GOT3 (cell line): ENCODE measurements at places on chromosomes 5 and 9.

GRCh38 chr9:90455316-90455715 lies 187.3 kb downstream of the DIRAS2 start:
- no peak for DNase-seq

DNA sequence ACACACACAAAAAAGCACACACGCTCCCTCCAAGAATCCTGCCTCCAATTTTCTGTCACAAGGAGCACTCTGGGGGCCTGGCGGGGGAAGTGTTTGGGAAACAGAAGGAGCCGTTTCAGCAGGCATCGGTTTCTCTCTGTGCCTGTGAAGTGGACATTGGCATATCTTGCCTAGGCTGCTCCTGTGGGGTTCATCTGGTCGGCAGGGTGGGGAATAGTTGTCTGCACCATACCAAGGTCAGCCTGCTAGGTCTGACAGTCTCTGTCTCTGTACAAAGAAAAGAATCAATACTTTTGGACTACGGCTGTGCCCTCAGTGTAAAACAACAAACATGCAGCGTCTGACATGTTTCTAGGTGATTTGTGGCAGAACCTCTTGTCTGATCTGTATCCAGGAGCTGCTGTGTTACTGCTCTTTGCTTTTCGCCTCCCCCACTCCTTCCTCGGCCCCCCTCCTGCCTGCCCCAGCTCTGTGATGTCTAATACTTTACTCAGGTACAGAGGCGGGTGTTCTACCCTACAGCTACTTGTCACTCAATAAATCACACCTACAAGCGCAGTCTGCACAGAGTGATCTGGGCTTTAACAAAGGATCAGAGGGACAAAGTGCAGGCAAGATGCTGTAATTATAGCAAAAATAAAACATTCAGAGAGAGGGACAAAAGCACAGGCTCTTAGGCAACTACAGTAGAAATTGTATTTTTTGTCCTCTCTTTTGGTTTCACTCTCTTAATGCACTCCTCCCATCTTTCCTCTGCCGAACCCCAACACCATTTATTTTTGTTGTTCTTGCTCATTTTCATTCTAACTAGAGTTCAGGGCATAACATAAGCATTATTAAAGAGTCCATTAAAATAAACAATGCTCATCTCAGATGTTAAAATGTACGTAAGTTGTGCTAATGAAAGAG lies 216.7 kb downstream of the BNC2 start:
- DNase-seq: no peak

- no peak for DNase-seq
Measured at GRCh38 chr9:83349031-83349430, 189.2 kb downstream of the FRMD3 start.

- DNase-seq: no peak
Measured at GRCh38 chr9:115359017-115359780, 241.2 kb upstream of the TNC start.
